ENCODE measurements at places on chromosomes 7 and 10.

- DNase-seq = no peak
Measured at GRCh38 chr10:114100848-114101741, 57.4 kb downstream of the ADRB1 start.

- DNase-seq = no peak
Measured at GRCh38 chr10:131252567-131253276, 58.8 kb downstream of the TCERG1L start.

GRCh38 chr7:36367561-36368077 lies 22.0 kb upstream of the ANLN start:
- DNase-seq = no peak

DNA sequence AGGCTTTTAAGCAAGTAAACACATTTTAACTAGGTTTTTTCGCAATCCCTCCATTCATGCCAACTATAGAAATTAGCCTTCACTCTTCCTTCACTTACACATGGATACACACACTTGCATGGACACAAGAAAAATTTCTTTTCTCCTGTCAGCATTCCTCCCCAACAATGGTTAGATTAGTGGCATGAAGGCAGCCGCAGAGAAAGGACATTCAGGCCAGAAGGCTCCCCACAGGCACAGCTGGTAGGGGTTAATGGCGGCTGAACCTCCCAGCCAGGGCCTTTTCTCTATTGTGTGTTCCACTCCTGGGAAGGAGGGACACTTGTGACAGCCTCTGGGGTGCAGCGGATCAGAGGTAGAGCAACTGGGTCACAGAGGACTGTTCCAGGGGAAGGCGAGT lies 255.0 kb upstream of the SP8 start:
- no peak for DNase-seq

GRCh38 chr7:158602905-158603772 lies 15.5 kb upstream of the PTPRN2 start:
- no peak for DNase-seq

DNA sequence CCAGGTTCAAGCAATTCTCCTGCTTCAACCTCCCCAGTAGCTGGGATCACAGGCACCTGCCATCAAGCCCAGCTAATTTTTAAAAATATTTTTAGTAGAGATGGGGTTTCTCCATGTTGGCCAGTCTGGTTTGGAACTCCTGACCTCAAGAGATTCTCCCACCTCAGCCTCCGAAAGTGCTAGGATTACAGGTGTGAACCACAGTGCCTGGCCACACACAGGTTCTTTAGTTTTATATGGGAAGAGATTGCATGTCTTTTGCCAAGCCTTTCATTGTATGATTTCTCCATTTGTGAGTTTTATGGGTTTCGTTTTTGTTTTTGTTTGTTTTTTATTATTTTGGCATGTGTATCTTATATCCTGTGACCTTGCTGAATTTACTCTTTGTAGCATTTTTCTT lies 40.9 kb downstream of the C1GALT1 start:
- no peak for DNase-seq

- no peak for DNase-seq
Measured at GRCh38 chr10:5545011-5545410, 20.2 kb downstream of the CALML3 start.

DNA sequence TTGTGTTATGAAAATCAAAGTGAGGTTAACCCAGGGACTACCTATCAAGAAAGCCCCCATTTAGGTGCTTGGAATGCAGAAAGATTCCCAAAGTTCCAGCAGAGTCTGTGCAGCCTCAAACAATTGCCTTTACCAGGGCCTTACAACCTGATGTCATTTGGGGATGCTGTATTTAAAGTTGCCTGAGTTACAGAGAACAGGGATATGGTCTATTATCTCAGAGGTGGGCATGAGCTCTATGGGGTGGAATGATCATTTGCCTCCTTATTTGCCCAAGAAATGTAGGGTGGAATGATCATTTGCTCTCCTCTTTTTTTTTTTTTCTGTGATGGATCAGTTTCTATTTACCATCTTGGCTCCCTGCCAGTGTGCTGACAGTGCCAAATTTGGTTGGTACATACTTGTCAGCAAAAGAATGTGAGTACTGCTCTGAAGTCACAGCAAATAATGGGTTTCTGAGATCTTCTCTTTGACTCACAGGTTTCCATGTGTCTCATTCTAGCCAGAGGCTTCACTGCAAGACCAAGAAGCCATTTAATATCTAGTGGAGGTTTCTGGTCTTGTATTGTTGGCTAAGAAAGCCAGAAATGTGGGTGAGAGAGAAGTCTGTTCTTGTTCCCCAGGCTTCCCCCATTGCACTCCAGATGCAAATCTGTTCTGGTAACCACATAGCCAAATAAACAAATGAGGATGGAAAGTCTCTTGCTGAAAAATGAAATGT lies 45.5 kb upstream of the ZNRF2 start:
- DNase-seq = no peak

GRCh38 chr7:50446542-50446960 lies 3.6 kb downstream of the FIGNL1 start:
- no peak for DNase-seq

GRCh38 chr10:121332829-121333765 lies 265.1 kb downstream of the FGFR2 start:
- no peak for DNase-seq

DNA sequence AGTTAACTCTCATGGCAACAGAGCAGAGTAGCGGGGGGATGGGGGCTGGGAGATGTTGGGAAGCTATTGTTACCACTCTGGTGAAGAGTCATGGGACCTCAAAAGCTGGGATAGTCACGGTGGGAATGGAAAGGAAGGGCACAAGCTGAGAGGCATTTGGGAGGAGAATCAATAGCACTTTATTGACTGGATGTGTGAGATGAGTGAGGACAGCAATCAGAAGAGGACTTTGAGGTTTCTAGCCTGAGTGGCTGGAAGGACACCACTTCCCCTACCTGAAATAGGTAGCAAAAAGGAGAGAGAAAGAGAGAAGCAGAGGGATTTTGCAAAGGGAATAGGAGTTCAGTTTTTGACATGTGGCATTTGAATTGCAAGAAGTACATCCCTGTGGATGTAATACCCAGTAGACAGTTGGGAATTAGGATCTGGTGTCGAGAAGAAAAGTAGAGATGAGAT lies 27.2 kb downstream of the SCD start:
- DNase-seq = no peak

DNA sequence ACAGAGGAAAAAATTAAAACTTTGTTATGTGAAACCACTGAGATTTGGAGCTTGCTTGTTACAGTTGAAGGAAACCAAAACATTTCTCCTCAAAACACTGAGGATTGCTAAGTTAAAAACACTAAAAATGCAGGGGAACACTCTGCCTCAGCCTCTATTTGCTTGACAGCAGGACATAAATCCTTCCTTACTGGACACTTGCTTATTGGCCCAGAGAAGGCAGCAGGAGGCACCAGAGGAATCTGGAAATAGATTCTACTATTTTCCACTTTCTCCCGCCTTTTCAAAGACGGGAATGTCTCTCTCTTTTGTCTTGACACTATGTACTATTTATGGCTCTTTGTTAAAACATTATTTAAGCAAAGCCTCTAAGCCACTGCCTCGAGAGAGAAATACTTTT lies 67.9 kb downstream of the MTURN start:
- DNase-seq = no peak

DNA sequence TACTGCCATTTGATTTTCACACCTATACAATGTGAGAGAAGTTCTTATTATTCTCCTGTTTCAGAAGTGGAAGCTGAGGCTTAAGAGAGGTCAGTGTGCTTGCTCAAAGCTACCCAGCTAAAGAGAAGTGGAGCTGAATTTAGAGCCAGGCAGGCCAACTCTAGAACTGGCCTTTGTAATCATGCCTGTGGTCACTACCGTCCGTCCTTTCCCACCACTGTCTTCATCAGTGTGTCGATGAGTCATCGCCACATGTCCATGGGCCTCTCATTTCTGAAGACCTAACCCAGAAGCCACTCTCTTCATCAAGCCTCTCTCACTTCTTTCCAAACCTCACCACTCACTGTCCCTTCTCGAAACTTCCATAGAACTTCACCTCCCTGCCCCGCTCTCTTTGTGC lies 237.8 kb downstream of the KIAA1217 start:
- no peak for DNase-seq

DNA sequence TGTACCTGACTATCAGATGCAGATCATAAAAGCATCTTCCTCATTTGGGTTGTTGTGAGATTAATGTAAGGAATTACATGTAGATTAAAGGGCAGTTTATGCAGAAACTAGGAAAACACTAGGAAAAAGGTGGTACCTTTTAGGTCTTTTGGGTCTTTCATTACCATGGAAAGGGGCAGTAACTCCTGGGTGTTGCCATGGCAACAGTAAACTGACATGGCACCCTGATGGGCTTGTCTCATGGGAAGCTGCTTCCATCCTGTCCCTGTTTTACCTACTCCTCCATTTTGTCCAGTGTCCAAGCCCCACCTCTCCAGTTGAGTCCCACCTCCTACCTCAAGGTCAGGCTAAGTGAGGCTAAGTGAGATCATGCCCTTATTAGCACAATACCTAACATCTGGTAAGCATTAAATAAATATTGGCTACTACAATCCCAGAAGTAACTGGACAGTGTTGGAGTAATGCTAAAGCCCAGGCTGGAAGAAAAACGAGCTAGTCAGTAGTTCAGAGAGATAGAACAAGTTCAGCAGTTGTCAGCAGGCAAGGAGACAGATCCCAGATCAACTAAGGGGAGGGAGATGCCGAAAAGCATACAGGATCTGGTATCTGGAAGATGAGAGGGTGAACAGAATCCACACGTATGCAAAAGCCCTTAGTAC lies 240.0 kb upstream of the AUTS2 start:
- no peak for DNase-seq

GRCh38 chr10:18658271-18659124 lies 733 bp upstream of the ARL5B start:
- no peak for DNase-seq

GRCh38 chr10:93124580-93125318 lies 51.1 kb downstream of the CYP26A1 start:
- no peak for DNase-seq

DNA sequence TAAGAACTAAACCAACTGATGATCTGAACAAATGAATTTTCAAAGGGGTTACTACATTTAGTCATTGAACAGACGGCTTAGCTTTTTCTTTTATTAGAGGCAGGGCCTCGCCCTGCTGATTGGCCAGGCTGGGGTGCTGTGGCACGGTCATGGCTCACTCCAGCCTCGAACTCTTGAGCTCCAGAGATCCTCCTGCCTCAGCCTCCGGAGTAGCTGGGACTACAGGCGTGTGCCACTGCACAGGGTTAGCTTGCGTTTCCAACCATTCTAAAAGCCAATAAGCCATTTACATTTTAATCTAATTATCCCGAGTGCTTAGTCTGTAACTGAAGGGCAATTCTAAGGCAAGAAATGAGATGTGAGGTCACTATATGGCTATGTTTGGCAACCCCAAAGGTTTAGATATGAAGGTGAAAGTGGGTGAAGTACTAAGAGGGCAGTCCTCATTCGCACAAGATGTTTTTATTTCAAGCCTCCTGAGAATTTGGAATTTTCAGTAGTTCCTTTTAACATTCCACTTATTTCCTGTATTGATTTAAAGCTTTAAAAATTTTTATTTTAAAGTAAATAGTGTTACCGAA lies 1.6 kb upstream of the CDK13 start:
- no peak for DNase-seq

GRCh38 chr10:127196282-127197153 lies at the start of gene INSYN2A:
TSS of gene INSYN2A (minus strand) at chr10:127196591. CDS start at chr10:127176395, 20,196 bp downstream.
- DNase-seq = no peak

DNA sequence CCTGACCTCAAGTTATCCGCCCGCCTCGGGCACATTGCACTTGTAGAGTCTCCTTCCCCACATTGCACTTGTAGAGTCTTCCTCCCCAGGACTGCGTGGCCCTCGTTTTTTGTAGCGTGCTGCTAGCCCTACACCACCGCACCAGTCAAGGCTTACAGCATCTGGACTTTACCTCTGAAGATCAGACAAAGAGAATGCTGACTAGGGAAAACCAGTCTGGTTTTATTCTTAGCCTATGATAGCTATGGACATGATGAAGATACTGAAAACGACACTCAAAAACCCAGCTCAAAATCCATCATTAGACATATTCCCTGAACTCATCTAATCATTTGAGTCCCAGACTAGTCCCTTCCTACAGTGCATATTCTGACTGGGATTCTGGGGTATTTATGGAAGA lies 71.9 kb upstream of the AKR1E2 start:
- DNase-seq = no peak

GRCh38 chr7:54788664-54789063 lies 29.7 kb upstream of the SEC61G start:
- no peak for DNase-seq

DNA sequence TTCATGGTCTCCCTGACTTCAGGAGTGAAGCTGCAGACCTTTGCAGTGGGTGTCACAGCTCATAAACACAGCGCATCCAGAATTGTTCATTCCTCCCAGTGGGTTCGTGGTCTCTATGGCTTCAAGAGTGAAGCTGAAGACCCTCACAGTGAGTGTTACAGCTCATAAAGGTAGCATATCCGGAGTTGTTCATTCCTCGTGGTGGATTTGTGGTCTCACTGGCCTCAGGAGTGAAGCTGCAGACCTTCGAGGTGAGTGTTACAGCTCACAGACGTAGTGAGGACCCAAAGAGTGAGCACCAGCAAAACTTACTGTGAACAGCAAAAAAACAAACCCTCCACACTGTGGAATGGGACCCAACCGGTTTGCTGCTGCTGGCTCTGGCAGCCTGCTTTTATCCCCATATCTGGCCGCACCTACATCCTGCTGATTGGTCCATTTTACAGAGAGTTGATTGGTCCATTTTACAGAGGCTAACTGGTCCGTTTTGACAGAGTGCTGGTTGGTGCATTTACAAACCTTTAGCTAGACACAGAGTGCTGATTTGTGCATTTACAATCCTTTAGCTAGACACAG lies 308.8 kb downstream of the PTPRN2 start:
- DNase-seq = no peak

DNA sequence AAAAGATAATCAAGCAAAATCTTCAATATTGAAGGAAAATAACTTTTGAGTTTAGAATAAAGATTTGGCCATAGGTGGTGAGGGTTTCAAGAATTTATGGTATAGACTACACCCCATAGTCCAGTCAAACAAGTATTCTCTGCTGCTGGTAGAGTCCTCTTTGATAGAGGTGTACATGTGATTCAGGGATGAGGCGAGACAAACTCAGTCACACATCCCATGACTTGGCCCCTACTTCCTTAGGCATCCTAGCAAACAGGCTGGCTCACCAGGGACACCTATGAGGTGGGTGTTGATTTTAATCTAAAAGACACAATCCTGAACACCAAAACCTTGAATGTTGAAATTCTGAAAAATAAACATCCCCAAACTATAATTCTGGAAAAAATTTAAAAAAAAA lies 78.1 kb upstream of the SLC25A13 start:
- DNase-seq = no peak

DNA sequence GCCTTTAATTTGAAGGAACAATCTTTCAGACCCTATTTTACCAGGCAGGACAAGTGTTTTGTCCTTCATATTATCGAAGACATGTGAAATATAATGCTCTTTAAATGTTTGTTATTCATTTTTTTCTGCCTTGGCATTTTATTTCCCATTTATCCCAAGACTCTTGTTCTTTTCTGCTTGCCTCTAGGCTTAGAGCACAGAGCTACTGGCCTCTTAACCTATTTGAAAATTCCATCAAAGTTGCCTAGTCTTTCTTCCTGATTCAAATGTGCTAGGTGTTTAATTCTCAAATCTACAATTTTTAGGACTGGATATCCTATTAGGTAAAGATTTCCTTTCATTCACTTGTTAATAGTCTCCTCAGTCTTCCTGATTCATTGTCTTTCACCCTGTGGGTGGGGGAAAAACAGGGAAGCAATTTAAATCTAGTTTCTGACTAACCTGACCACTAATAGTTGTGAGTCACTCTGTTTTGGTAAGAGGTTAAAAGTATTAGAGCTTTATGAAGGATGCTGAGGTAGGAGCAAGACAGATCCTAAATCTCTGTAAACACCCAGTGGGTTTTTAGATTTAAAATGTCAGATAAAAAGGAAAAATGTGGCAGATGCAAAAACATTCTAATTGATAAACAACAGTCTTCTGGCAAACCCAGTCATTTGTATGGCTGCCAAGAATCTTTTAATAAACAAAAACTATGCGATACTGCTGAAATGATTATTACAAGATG lies 1.5 kb downstream of the LIPK start:
- DNase-seq = no peak
